ENCODE measurements at places on chromosomes 4 and X. TPM values are rescaled to one million over a fixed set of nuclear protein-coding genes. Genes with fewer than 3 reads are reported as not detected.

DNA sequence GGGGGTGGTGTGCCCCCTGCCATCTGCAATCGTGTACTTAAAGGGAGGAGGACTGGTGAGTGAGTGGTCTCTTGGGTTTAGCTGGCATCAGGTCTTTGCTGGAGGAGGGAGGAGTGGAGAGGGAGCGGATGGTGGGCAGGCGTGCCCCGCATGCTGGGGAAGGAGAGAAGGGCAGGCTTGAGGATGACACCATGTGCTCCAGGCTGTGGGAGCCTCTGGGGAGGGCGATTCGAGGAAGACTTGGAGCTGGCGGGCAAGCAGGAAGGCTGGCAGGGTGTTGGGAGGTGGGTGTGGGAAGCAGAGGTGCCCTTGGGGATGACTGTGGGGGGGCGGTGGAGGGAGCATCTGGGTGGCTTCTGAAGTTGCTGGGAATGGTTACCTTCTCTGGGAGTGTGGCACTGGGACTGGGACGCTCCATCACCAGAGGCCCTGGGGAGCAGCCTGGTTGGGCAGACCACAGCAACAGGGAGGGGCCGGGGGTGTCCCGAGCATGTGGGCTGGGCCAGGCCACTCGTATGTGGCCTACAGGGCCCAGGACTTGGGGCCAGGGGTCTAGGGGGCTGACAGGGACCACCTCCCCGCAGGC, 30.8 kb upstream of the AFAP1 start:
- no peak for DNase-seq

- no peak for DNase-seq
These were observed 215.0 kb upstream of the GIMD1 start for GRCh38 chr4:106583567-106583966.

- no peak for DNase-seq
These were observed 32.4 kb downstream of the SMPX start for GRCh38 chrX:21725496-21725895.

- DNase-seq, result no peak
These were observed 14.7 kb upstream of the ATP8A1 start for GRCh38 chr4:42671431-42672194.

DNA sequence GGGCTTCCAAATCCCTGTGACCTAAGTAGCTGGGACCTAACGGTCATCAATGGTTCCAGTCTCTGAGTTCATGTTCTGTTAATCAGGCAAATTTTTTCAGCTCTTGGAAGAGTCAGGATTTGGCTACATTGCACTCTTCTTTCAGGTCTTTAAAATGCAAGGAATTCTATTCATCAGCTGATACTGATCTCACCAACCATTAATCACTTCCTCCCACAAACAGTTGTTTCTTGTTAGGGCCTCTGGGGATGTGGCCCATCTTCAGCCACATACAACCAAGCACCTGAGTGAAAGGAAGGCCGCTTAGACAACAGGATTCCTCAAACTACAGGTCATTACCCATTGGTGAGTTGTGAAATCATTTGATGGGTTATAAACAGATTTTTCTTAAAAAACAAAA, 71.7 kb downstream of the FANCB start:
- no peak for DNase-seq

DNA sequence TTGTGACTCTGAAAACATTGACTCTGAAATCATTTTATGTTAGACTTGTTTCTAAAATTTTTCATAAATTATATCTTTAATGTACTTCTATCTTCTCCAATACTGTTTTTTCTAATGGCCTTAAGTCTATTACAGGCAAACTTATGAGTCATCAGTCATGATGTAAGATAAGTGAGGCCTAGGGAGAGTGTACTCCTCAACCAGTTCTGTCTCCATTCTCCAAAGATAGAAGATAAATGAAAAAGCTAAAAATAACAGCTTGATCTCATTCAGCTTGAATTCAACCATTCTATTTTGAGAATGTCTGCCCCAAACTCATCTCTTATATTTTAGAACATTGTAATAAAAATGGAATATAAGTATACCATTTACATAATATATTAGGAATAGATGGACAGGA, 34.5 kb downstream of the STBD1 start:
- DNase-seq, result no peak

GRCh38 chrX:46447384-46447783, 97.8 kb downstream of the ZNF674 start:
- no peak for DNase-seq

DNA sequence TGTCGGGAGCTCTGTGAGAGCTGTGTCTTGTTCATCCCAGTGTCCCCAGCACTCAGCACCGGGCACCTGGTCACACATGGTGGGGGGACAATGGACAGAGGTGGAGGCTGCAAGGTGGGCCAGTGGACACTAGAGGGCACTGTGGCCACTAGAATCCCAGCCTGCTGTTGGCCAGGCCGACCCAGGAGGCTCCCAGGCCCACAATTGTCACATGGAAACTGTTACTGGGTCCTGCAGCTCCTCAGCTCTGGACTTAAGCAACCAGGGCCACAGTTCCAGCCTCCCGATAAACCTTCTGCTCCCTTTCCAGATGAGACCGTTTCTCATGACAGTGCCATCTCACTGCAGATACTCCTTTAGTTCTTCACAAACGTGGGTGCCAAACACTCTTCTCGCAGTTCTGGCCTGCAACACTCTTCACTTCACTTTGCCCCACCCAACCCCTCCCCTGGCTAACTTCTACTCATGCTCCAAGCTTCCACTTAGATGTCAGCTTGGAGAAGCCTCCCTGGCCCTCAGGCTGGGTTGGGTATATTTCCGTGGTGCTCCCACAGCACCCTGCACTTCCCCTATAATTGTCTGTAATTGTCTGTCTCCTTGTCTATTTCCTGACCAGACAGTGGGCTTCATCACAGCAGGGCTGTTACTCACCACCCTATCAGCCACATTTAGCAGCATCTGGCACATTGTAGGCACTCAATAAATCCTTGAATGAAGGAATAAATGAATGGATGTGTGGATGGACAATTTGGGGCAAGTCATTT, 3.5 kb upstream of the IQSEC2 start:
- peak; percentile 80 for DNase-seq

- no peak for DNase-seq
These were observed 132.8 kb upstream of the BMP3 start for GRCh38 chr4:80897537-80898303.

The CT55 gene
- total RNA-seq, result not detected

The RAB41 gene
- total RNA-seq, result not detected
